DMS79 (cell line): ENCODE measurements at places on chromosomes 2 and 18.

GRCh38 chr2:17813010-17813741 is 3.1 kb upstream of the MSGN1 start:
- no peak for DNase-seq

GRCh38 chr2:47094511-47095142 is 60.5 kb downstream of the STPG4 start:
- DNase-seq = no peak

DNA sequence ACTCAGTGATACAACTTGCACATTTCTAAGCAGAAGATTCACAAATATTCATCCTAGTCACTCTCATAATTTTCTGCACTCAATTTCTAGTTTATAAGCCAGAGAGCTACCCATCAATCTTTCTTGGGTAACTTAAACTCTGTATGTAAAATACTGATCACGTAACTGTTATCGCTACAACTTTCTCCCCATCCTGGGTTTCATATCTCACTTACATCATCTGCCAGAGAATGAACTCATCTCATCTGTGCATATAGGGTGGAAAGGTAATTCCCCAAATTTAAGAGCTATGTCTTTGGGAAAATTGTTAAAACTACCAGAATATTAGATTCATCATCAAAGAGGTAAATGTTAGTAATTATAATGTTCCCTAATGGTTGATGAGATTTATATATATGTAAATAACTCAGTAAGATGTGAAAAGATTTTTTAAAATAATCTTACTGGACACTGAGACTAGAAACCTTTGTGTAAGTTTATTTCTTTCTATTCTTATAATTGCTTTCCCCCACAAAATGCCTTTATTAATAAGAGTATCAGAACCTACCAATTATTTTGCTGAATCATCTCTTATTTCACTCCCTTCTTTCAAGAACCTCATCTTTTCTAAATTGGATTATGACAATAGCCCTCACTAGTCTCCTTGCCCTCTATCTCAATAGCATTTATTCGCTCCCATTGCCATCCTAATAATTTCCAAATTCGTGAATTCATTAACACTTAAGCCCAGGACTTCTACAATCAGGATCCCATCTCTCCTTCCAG is 729.0 kb downstream of the EPHA4 start:
- no peak for DNase-seq

- DNase-seq = no peak
These were observed 76.1 kb upstream of the CCDC85A start for GRCh38 chr2:56107502-56108220.

DNA sequence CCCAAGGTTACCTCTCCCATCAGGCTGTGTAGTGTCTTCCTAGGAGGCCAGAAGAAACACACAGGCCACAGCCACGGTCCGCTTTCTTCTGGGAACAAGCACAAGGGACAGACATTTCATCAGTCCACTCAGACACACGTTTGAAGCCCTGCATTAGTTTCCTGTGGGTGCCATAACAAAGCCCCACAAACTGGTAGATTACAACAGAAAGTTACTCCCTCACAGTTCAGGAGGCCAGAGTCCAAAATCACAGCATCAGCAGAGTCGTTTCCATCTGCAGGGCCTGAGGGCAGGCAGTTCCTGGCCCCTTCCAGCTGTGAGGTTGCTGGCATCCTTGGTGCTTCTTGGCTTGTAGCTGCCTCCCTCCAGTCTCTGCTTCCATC is 8.8 kb upstream of the PRLH start:
- DNase-seq = no peak
